ENCODE measurements at places on chromosomes 1 and 21.
A peak's percentile ranks its signal among the peaks of the same experiment; 100 is the strongest.

DNA sequence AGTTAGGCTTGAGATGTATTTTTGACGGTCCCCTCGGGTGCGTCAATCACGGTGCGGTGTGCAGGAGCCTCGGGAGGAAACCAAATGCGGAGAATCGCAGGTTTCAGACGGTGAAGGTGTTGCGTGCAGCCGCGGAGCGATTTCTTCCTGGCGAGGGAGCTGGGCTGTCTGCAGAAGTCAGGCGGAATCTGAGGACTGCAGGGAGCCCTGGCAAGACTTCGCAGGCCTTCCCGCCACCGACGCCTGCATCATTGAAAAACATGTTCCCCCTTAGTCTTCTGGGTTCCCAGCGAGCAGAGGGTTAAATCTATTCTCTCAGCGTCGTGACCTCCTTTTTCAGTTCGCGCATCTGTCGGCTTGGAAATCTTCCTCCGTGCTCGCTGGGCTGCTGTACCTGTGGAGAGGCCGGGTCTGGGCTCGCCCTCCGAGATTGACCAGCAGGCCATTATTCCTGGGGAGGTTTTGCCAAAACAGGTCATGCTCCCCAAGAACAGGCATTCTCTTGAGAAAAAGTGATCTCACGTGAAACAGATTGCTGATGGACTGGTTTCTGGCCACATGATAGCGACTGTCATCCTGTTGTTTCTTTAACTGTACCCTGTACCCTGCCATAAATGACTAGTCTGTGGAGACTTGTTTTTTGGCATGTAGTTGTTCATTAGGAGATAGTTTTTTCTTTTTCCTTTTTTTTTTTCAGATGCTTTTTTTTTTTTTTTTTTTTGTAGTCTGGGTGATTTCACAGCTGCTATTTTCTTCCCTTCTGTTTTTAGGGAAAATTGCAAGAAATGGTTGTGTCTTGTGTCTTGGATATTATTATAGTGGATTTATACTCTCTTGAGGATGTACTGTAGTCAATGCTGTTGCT, 894 bp downstream of the EPB41 start:
- peak; percentile 63 for DNase-seq

- DNase-seq = no peak
Observed at GRCh38 chr1:153688276-153688675, 9.8 kb downstream of the NPR1 start.

DNA sequence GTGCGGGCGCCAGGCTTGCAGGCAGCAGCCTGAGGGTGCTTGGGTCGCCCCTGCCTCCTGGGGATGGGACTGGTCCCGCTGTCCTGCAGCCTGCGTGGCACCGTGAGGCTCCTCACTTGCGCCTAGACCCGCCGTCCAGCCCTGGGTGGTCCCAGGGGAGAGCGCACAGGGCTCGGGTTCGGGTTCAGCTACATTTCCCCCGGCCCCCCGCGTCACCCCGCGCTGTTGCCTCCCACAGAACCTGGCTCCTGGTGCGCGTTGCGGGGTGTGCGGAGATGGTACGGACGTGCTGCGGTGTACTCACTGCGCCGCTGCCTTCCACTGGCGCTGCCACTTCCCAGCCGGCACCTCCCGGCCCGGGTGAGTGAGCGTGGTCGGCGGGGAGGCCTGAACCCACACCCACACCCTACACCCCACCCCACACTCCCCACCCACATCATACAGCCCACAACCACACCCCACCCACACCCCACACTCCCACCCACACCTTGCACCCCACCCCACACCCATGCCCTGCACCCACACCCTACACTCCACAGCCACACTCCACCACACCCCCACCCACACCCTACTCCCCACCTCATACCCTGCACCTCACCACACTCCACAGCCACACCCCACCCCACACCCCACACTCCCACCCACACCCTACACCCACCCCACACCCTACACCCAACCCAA, 6.2 kb upstream of the PFKL start:
- no peak for DNase-seq

DNA sequence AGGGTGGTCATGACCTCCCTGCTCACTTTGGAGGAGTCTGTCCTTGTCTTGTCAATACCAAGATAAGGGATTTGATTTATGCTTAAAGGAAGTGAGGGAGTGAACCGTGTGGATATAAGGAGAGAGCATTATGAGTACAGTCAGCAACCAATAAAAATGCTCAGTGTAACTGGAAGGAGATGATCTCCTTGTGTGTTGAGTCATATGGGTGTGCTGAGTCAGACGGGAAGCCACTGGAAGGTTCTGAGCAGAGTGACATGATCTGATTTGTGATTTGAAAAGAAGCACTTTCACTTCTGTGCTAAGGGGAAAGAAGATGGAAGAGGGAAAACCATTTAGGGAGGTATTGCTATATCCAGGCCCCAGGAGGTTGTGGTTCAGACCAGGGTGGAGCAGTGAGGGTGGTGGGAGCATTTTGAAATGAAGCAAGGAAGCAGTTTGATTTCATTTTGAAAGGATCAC, 2.5 kb upstream of the BCL10 start:
- DNase-seq = no peak

GRCh38 chr1:156898161-156898566, 4.6 kb downstream of the PEAR1 start:
- no peak for DNase-seq

GRCh38 chr1:183103577-183103976, 80.4 kb downstream of the LAMC1 start:
- no peak for DNase-seq

DNA sequence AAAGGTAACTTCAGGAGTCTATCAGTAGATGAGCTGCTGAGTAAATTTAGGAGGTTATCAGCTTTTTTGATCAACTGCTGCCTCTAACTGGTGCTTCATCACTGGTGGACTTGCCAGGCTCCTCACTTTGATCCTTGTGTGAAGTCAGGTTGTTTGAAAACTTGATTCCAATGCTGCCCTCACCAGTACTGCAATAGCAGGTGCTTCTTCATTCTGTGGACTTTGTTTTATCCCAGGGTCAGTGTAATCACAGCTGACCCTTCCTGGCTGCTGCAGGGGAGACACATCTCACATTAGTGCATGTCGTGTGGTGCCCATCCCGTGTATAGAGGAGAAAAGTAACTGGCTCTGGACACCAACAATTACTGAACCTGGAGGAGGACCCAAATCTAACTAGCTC, 20.0 kb upstream of the KIAA1614 start:
- DNase-seq = no peak

DNA sequence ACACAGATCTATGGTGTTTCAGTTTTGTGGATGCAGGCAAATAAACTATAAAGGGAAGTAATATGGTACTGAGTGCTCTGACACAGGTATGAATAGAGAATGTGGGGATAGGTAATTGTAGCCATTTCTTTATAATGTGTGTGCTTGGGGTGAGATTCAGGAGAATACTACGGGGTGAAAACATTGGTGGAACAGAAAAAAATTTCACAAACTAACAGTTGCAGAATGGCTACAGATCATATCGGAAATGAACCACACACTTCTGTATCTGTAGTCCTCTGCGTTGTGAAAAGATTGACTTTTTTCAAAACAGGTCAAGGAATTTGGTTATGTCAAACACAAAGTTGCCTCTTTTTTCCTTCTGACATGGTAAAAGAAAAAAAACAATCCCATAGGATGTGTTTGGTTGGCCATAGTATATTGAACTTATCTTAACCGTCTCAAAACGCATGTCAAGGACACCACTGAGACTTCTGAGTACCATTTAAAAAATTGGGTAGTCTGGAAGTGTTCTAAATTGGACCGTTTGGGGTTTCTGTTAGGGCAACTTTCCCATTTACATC, 1.1 kb upstream of the CDC73 start:
- DNase-seq = no peak

DNA sequence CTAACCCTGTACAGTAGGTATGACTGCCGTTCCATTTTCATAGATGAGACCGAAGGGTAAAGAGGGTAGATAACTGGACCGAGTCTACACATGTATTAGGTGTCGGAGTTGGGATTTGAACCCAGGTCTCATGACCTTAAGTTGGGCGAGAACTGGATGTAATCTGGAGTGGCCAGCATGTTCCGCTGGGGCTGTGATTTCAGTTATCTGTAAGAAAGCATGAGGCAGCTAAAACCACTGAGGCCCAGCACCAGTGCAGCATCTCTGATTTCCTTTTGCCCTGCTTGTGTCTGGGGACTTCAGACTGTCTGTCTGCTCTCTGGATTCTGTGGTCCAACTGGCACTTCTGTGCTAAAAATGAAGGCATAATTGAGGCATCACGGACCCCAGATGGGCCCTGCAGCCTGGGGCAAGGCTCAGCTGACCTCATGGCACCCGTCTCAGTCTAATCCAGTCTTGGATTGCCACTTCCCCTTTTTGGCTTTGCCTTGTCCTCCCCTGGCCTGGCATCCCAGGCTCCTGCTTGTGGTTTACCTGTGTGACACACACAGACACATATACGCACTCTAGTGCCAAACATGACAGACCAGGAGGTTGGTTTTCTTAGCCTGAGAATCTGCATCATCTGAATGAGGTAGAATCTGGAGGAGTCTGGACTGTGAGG, 180.2 kb downstream of the KIF26B start:
- DNase-seq = no peak

- DNase-seq = no peak
Observed at GRCh38 chr1:87930796-87931195, 602.1 kb downstream of the LMO4 start.

DNA sequence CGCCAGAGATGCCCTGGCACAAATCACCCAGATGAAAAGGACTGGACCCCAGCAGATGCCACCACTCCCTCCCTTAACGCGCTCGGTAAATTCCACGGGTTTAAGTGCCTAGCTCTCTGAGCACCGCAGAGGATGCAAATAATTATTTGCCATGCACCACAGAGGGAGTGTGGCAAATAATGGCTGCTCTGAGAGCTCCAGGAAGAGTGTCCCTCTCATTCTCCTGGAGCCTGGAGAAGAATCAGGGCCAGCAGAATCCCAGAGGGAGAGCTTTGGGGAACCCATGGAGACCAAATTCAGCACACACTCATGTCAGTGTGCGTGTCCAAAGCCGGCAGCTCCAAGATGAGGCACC, 667 bp downstream of the HHIPL2 start:
- DNase-seq = no peak

DNA sequence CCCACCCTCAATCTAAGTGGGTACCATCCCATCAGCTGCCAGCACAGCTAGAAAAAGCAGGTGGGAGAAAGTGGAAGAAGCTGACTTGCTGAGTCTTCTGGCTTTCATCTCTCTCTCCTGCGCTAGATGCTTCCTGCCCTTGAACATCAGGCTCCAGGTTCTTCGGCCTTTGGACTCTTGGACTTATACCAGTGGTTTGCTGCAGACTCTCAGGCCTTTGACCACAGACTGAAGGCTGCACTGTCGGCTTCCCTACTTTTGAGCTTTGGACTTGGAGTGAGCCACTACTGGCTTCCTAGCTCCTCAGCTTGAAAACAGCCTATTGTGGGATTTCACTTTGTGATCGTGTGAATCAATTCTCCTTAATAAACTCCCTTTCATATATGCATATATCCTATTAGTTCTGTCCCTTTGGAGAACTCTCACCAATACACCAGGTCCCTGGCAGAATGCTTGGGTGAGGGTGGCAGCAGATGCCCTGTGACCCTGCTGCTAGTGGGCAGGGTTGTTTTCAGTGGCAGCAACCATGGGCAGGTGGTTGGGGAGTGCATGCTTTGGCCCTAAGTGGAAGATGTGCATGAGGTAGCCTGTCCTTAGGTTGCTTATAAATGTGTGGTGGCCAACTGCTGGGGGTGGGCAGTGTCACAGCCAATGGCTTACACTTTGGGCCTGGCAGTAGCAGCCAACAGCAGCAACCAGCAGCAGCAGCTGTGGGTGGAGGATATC, 10.8 kb upstream of the ADAM30 start:
- no peak for DNase-seq

GRCh38 chr1:226588484-226588883, 39.9 kb downstream of the STUM start:
- no peak for DNase-seq

- no peak for DNase-seq
Observed at GRCh38 chr1:197944485-197944884, 27.3 kb downstream of the LHX9 start.
